ENCODE measurements at places on chromosomes 5 and 9. TPM values are rescaled to one million over a fixed set of nuclear protein-coding genes. Genes with fewer than 3 reads are reported as not detected.

DNA sequence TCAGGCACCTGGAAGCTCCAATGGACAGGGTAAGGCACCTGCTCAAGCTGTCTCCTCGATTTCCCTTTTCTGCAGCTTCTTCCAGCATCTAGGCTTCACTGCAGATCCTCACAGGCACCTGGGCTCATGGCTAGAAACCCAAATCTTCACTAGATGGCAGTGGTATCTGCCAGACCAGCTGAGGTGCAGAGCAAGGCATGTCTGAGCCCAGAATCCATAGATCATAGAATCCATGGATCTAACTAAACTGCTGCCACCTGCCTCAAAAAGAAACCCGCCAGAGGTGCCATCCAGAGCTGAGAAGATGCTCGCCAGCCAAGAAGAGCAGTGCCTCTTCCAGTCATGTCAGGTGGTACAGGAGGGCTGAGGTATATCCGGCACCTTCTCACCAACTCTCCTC, 6.9 kb downstream of the SHC3 start:
- no peak for DNase-seq

The NEK6 gene
- 23.6 TPM for total RNA-seq

DNA sequence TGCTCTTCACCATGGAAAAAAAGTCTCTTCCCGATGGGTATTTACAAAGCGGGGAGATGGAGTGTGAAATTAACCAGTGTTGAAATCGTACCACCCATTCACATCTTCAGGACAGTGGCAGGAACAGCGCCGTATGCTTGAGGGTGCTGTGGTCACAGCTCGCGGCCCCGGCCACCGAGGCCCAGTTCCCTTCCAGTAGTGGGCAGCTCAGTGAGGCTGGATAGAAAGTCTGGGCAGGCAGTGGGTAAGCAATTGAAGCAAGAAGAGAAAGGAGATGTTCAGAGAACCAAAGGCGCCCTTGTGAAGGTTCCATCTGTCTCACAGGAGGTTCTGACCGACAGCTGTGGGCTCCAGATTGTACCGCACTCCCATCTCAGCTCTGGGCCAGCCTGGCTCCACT, 59.1 kb downstream of the SECISBP2 start:
- no peak for DNase-seq

The WNT8A gene
- total RNA-seq: not detected

- DNase-seq: no peak
Observed at GRCh38 chr9:118734696-118735095, 634.5 kb downstream of the BRINP1 start.

- DNase-seq: no peak
Observed at GRCh38 chr5:63121471-63121870, 542.9 kb downstream of the LRRC70 start.

- no peak for DNase-seq
Observed at GRCh38 chr5:61519728-61520277, 187.7 kb downstream of the ZSWIM6 start.

The STRBP gene
- total RNA-seq: 11.5 TPM

- DNase-seq: no peak
Observed at GRCh38 chr9:78871086-78871451, 574.1 kb downstream of the PSAT1 start.

GRCh38 chr5:1370006-1370405, 25.1 kb upstream of the CLPTM1L start:
- DNase-seq: no peak

GRCh38 chr9:84412654-84413053, 72.1 kb upstream of the SLC28A3 start:
- no peak for DNase-seq

The DND1 gene
- 1.8 TPM for total RNA-seq

- no peak for DNase-seq
Observed at GRCh38 chr9:85115473-85115872, 445.9 kb downstream of the NTRK2 start.

The PHF24 gene
- 0.26 TPM for total RNA-seq

The TAL2 gene
- total RNA-seq: not detected

DNA sequence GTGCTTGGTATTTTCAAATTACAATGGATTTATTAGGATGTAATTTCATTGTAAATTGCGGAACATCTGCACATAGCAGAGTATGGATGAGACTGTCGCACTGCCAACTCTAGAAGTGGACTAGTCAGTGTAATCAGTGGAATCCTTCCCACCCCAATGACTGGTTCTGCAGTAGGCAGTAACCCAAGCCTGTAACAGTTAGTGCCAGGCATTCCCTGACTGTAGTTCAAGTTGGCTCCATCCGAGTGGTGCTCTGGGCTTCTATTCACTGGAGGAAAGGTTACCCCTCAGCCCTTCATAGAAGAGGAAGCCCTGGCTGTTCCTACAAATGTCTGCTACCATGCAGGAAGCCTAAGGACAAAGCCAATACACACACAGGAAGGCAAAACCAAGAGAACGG, 23.2 kb downstream of the AK3 start:
- no peak for DNase-seq

DNA sequence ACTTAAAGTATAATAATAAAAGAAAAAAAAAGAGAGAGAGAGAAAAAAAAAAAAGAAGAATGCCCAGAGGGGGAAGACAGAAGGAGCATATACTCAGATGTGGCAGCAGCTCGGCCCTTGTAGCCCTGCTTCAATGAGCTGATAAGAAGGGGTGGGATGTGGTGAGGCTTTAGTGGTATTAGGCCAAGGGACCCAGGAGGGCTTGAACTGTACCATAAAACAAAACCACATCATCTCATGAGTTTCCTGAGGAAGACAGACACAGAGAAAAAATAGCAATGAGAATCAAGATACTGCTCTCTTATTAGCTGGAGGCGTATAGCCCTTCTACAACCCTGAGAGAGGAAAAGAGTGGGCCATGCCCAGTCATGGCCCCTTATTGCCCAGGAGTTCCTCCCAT, 72.8 kb downstream of the SLC1A1 start:
- DNase-seq: no peak

- DNase-seq: peak; percentile 47
Observed at GRCh38 chr9:86353655-86354010, 577 bp downstream of the TUT7 start.

The PAX5 gene
- total RNA-seq: 0.52 TPM

GRCh38 chr5:17748941-17749340, 114.7 kb downstream of the TAF11L14 start:
- no peak for DNase-seq

DNA sequence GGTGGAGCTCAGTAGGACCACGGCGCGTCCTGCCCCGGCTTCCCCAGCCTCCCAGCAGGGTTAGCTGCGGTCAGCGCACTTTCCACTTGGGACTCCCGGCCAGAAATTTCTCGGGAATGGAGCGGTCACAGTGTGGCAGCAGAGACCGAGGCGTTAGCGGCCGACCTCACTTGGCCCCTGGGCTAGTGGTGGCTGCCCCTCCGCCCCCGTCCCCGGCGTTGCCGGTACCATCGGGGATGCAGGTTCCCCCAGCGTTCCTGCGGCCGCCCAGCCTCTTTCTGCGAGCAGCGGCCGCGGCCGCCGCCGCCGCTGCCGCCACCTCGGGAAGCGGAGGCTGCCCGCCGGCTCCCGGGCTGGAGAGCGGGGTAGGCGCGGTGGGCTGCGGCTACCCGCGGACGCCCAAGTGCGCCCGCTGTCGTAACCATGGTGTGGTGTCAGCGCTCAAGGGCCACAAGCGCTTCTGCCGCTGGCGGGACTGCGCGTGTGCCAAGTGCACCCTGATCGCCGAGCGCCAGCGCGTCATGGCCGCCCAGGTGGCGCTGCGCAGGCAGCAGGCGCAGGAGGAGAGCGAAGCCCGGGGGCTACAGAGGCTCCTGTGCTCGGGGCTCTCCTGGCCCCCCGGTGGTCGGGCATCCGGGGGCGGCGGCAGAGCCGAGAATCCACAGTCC, 460 bp downstream of the DMRTA1 start:
- DNase-seq: peak; percentile 76

DNA sequence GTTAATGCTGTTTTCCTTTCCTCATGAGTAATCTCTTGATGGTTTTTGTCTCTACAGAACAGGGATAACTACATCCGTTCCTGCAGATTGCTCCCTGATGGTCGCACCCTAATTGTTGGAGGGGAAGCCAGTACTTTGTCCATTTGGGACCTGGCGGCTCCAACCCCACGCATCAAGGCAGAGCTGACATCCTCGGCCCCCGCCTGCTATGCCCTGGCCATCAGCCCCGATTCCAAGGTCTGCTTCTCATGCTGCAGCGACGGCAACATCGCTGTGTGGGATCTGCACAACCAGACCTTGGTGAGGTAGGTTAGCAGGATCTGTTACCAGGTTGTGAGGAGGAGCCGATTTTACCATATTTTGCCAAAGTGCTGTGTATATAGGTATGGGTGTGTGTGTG, 148.2 kb downstream of the TLE4 start:
- no peak for DNase-seq

DNA sequence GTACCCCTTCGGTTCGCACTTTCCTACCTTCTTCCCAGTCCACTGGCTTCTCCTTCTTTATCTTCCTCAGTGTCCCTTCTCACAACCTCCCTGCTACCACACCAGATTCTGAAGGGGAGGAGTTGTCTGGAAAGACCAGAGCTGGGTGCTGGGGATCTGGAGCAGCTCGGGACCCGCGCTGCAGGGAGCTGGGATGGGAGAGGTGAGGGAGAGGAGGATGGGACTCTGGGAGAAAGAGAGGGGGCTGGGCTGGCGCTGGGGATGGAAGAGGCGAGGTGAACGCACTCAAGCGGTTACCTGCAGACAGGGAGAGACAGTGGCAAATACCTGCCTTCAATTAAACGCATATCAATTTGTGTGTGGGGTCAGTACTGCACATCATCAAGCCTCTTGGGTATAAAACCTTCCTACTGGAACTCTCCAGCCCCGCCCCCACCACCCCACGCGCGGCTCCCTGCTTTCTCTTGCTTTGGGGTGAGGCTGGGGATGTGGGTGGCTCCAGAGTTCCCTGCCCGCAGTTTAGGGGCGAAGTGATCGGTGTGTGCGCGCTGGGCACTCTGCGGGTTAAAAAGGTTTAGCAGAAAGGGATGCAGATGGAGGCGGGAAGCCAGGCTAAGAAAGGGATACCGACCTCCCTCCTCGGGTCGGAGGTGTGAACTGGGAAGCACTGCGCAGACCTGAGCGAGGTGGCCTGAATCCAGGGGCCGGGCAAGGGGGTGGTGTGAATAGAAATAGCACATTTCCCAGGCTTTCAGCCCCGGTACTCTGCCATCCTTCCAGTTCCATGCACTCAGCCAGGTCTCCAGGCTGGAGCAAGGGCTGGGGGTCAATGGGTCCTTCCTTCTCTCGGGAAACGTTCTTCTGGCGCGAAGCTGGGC, 977 bp upstream of the PAM start:
- peak; percentile 49 for DNase-seq

- DNase-seq: no peak
Observed at GRCh38 chr9:14321517-14322130, 7.7 kb upstream of the NFIB start.

- DNase-seq: no peak
Observed at GRCh38 chr5:61572959-61573358, 240.9 kb downstream of the ZSWIM6 start.

The FGF18 gene
- total RNA-seq: not detected

GRCh38 chr9:86494644-86495111, 140.5 kb upstream of the TUT7 start:
- no peak for DNase-seq

- DNase-seq: no peak
Observed at GRCh38 chr5:14359069-14360043, 216.2 kb downstream of the TRIO start.

DNA sequence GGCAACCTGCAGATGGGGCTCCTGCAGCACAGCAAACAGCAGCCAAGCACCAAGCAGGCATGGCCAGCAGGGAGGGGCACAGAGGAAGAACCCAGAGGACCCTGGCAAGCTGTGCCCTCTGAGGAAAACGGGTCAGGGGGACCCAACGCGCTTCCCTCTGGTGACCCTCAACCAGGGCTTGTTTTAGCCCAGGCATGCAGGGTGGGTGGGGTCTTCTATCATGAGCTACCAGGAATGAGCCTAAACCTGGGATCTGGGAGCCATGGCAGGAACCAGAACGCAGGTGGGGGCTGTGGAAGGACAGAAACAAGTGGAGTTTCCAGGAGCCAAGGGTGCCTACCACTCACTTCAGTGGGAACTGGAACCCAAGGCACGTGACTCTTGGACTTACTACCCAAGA, 20.9 kb downstream of the IPPK start:
- DNase-seq: no peak

- no peak for DNase-seq
Observed at GRCh38 chr5:121090822-121091221, 626.7 kb downstream of the PRR16 start.

The TMEM215 gene
- not detected for total RNA-seq

- DNase-seq: no peak
Observed at GRCh38 chr9:84705128-84705527, 35.6 kb downstream of the NTRK2 start.

GRCh38 chr5:31682025-31682424, 43.1 kb downstream of the PDZD2 start:
- DNase-seq: no peak

DNA sequence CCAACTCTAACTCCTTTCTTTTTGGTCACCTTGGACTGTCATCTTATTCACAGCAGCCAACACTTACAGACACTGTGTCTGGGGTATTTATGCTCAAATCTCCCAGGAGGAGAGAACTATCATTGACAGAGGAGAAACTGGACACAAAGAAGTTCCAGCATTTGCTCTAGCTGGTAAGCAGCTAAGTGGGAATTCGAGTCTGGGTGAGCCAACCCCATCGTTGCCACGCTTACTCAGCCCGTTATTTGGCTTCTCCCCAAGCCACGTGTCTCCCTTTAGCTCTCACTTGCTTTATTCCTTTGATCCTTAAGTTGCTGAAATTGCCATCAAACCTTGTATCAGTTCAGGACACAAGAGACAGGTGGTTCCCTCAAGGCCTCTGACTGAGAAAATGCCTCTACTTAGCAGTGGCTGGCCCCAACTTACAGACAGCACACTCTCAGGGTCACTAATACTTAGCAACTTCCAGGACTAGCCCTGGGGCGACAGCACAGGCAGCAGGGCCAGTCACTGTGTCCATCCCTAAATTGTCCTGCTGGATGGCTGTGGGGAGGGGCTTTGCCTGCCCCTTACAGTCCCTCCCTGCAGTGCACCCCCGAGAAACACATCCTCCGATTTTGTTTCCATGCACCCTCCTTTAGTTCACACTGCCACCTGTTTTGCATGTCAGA, 1.4 kb downstream of the SLC36A2 start:
- DNase-seq: no peak

DNA sequence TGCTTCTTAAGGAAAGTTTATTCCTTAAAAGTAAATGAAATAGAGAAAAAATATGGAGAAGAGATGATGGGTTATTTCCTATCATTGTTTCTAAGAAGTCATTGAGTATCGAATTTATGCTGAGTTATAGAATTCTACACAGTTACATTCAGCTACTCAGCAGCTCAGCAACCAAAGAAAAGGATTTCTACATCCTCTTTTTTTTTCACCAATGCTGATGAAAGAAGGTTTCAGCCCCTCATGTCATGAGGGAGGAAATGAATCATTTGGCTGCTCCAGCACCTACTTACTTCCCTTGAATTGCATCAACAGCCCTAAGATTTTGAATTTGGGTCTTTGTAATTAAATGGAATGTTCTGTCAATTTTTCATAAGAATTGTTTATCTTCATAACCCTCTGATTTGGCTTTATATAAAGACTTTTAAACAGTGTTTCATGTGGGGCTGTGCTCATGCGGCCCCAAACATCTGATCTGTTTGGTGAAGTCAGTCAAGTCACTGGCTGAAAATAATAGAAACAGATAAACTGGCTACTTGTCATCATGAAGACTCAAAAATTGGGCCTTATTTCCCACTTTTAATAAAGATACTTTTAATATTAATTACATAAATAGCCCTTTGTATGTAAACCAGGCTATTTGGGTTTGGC, 18.5 kb upstream of the SNX2 start:
- DNase-seq: no peak

Measured in body of pancreas (tissue), 4 donors.